G401 (cell line): ENCODE measurements at places on chromosomes 12 and 14. TPM values are rescaled to one million over a fixed set of nuclear protein-coding genes. Genes with fewer than 3 reads are reported as not detected.

SERPINA10 gene
- total RNA-seq, result not detected in 2 replicates

KLHL33 gene
- not detected in 2 replicates for total RNA-seq

XRCC3 gene
- 52.7 and 53.0 TPM in 2 replicates for total RNA-seq

LRTM2 gene
- total RNA-seq, result not detected in 2 replicates

STAT2 gene
- total RNA-seq, result 25.6 and 26.9 TPM in 2 replicates

DNA sequence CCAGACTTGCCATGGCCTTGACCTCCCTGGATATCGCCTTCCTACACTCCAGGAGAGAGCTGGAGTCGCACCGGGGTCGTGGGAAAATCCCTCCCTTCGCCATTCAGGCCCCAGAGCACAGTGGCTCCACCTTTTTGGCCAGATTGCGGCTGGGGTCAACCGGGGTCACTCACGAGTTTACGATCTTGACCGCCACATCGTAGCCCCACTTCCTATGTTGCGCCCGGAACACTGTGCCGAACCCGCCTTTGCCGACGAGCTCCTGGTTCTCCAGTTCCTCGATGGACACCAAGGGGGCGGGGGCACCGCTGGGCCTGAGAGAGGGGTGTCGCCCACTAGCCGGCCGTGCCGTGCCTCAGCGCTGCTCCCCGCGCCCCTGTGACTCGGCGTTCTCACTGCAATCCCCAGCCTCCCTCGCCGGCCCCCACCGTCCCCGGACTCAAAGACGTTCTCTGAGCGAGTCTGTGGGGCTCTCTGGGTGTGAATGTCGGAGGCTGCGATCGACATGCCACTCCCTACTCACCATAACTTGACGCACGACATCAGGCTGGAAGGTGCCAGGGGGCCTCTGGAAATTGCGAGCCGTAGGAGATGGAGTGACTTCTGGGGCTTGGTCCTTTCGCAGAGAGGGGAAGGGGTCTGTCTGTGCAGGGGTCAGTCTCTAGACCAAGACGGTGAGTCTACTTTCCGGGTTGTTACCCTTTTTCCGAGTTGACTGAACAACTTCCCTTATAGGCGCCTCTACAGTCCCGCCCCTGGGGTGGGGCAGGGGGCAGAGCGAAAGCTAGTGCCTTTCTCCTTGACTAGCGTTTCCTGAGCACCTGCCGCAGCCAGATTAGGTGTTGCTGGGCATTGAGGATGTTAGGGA is at the start of gene RIPK3:
Gene RIPK3 (minus strand): TSS at position 708 of the 868 bp plus-strand sequence. CDS start 165 bp downstream, at position 543.
- no peak for DNase-seq

DNA sequence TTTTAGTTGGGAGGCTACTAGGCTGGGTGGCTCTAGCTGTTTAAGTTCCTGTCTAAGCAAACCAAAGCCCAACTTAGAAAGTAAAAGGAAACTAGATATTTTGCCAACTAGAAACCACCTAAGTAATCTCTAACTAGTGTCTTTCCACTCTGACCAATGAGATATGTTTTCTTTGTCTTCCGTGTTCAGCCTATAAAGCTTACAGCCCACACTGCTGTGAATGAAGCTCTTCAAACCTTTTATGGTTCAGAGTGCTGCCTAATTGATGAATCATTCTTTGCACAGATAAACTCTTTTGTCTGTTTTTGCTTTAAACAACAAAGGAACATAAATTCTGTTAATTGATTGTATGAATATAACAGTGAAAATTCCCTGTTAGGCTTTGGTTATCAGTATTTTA is 66.1 kb downstream of the FUT8 start:
- DNase-seq, result no peak

GRCh38 chr12:100567945-100568344 is 5.5 kb upstream of the GAS2L3 start:
- no peak for DNase-seq

- DNase-seq, result no peak
Measured at GRCh38 chr14:61699027-61699426, 3.7 kb downstream of the HIF1A start.

DNA sequence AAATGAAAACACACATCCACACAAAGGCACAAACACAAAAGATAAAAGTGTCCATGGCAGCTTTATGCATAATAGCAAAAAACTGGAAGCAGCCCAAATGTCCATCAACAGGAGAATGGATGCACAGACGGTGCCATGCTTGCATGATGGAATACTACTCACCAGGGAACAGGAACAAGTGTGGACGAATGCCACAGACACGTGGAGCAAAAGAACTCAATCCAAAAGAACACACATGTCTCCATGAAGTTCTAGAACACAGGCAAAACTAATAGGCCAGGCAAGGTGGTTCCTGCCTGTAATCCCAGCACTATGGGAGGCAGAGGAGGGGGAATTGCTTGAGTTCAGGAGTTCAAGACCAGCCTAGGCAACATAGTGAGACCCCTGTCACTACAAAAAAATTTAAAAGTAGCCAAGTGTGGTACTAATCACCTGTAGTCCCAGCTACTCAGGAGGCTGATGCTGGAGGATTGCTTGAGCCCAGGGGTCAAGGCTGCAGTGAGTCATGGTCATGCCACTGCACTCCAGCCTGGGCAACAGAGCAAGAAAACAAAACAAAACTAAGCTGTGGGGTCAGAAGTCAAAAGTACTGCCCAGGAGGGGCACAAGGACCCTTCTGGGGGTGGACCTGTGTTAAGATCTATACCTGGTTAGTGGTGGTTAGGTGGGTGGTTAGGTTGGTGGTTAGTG is 7.3 kb upstream of the TMEM119 start:
- DNase-seq, result no peak

GRCh38 chr14:99189201-99189801 is 82.7 kb downstream of the BCL11B start:
- DNase-seq, result peak; percentile 39

DNA sequence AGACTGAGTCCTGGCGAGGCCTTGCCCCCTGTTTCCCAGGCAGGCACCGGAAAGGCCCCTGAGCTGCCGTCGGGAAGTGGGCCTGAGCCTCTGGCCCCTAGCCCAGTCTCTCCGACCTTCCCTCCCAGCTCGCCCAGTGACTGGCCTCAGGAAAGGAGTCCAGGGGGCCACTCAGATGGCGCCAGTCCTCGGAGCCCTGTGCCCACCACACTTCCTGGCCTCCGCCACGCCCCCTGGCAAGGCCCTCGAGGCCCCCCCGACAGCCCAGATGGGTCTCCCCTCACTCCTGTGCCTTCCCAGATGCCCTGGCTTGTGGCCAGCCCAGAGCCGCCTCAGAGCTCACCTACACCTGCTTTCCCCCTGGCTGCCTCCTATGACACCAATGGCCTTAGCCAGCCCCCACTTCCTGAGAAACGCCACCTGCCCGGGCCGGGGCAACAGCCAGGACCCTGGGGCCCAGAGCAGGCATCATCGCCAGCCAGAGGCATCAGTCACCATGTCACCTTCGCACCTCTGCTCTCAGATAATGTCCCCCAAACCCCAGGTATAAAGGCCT is 10.9 kb downstream of the TNS2 start:
- DNase-seq, result no peak

GRCh38 chr14:80927083-80927989 is 14.2 kb downstream of the CEP128 start:
- no peak for DNase-seq

- no peak for DNase-seq
Measured at GRCh38 chr12:40209886-40210285, 14.9 kb upstream of the LRRK2 start.
